T follicular helper cell (primary cell): ENCODE measurements at places on chromosomes 5 and 9.

- no peak for DNase-seq
Observed at GRCh38 chr5:42502613-42503470, 79.6 kb downstream of the GHR start.

DNA sequence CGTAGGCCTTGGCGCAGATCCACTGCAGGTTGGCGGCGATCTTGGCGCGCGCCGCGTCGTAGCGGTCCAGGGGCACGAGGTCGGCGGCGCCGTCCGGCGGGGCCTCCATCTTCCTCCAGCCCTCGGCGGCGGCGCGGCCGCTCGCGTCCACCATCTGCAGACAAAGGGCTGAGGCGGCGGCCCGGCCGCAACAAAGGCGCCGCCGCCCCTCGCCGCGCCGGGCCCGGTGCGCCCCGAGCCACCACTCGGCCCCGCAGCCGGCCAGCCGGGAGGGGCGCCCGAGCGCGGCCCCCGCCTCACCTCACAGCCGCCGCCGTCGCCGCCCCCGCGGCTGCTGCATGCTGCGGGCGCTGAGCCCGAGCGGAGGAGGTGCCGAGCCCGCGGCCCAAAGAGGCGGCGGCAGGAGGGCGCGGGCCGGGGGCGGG lies 328 bp downstream of the CAMSAP1 start:
- DNase-seq: no peak

- DNase-seq: no peak
Observed at GRCh38 chr5:22998362-22998761, 145.2 kb upstream of the CDH12 start.

DNA sequence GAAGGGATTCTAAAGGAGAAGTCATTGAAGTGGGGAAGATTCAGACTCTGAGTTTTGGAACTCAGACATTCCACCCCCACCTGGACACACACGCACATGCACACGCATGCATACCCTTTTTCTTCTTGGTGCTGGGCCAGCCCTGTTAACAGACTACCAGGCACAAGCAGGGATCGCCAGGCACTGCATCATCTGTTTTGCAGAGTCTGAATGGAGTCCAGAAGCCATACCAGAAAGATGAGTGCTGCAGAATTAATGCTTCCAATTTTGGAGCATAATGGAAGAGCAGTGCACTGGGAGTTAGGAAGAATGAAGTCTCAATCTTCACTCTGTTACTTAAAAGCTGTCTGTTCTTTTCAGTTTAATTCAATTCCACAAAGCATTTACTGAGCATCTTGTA lies 95.5 kb downstream of the PDE8B start:
- DNase-seq: no peak

GRCh38 chr9:74555565-74555964 lies 58.4 kb downstream of the RORB start:
- no peak for DNase-seq

DNA sequence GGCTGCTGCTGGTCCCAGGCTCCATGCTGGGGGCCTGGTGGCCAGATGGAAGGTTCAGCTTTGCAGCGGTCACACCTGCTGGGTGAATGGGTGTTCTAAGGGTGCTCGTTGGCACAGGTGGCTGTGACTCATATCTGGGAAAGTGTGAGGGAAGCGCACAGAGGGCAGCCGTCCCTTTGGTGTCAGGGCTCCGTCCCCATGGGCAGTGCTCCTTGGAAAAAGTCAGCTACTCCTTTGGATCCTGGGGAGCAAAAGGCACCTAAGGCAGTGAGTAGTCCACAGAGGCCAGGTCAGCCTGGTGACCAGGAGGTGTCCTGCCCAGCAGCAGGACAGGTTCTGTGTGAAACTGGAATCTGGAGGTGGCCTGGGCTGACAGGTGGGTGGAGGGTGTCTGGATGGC lies 18.4 kb upstream of the GBGT1 start:
- DNase-seq: no peak

- DNase-seq: no peak
Observed at GRCh38 chr5:7330256-7330655, 65.7 kb upstream of the ADCY2 start.
